ENCODE measurements at places on chromosomes 3 and 15.

- DNase-seq = no peak
Measured at GRCh38 chr15:73865904-73866303, 7.5 kb upstream of the TBC1D21 start.

GRCh38 chr15:40243126-40243810, 4.4 kb downstream of the PAK6 start:
- no peak for DNase-seq

DNA sequence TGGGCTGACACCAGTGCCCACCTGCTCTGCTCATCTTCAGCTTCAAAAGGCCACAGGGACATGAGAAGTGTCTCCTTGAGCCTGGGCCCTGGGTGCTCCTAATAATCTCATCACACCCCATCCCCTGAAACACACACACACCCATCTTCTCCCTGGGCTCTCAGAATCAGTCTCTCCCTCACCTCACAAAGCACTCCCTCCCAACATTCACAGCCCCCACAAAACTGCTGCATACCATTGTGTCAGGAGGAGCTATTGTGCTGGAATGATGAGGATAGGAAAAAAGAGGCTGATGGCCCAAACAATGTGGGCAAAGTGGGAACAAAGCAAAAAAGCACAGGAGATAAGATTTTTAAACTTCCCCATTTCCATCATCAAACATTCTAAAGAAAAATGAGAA, 16.8 kb downstream of the FOXP1 start:
- DNase-seq = no peak

- no peak for DNase-seq
Measured at GRCh38 chr15:25465835-25466234, 27.0 kb upstream of the UBE3A start.
